HTR-8/SVneo (cell line): ENCODE measurements at places on chromosomes 7 and 10.

- no peak for DNase-seq
These were observed 38.0 kb downstream of the ZNRF2 start for GRCh38 chr7:30322271-30323005.

GRCh38 chr10:69285699-69286098 lies 7.4 kb downstream of the HK1 start:
- DNase-seq, result no peak

DNA sequence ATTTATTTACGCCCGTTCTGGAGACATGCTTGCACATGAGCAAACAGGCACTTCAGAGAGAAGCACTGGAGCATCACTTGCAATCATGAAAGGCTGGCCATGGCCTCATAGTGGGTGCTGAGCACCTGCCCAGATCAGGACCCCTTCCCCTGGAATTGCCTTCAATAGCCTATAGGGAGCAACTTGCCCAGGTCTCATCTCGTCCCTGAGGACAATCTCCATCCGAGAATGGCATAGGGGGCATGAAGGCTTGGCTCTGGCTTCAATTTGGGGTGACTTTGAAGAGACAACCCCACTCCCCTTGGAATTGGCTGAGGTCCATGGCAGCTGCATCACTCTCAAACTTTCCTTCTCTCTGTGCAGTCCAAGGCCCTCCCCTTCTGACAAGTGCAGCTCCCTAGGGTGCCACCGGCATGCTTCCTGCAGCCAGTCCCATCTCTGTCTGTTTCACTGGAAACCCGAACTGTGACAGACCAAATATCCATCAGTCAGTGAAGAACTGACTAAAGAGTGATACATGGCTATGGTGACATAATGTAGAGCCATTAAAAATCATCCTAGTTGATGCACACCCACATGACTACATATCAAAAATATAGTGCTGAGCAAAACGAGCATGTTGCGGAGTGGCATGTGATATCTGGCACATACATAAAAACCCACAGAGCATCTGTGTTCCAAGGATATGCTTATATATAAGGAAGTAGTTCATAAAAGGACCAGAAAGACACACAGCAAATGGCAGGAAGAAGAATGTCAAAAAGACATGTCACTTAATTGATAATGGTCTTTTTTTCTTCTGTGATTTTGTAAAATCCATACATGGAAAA lies 12.4 kb downstream of the GDF2 start:
- no peak for DNase-seq

- no peak for DNase-seq
These were observed 19.4 kb downstream of the MKLN1 start for GRCh38 chr7:131346885-131347592.

GRCh38 chr10:44827431-44828006 lies 83.6 kb upstream of the TMEM72 start:
- DNase-seq, result no peak

- no peak for DNase-seq
These were observed 31.7 kb downstream of the GALNTL5 start for GRCh38 chr7:151987748-151988529.

GRCh38 chr10:71970869-71971268 lies 6.7 kb downstream of the CHST3 start:
- no peak for DNase-seq

- DNase-seq, result no peak
These were observed 19.8 kb downstream of the NUB1 start for GRCh38 chr7:151361193-151361959.

DNA sequence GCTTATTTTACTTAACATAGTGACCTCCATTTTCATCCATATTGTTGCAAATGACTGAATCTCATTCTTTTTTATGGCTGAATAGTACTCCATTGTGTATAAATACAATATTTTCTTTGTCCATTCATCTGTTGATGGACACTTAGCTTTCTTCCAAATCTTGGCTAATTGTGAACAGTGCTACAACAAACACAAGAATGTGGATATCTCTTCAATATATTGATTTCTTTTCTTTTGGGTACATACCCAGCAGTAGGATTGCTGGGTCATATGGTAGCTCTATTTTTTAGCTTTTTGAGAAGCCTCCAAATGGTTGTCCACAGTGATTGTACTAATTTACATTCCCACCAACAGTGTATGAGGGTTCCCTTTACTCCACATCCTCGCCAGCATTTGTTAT lies 58.0 kb downstream of the CREB5 start:
- no peak for DNase-seq

DNA sequence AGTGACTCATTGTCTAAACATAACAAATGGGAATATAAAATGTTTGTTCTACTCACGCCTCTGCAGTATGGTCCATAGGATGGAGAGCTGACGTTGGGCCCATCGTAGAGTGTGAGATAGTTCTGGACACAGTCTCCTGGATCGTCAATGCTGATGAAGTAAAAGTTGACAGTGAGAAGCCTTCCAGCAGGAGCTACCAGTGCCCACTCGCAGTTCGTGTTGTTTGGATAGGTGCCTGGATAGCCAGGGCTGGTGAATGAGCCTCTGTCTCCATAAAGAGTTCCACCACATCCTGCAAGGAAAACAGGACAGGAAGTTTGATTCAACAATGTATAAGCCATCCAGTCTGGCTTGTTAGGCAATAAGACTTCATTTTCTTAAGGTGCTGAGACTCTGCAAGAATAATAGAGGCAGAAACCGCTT lies 79.6 kb downstream of the OR13A1 start:
- no peak for DNase-seq

DNA sequence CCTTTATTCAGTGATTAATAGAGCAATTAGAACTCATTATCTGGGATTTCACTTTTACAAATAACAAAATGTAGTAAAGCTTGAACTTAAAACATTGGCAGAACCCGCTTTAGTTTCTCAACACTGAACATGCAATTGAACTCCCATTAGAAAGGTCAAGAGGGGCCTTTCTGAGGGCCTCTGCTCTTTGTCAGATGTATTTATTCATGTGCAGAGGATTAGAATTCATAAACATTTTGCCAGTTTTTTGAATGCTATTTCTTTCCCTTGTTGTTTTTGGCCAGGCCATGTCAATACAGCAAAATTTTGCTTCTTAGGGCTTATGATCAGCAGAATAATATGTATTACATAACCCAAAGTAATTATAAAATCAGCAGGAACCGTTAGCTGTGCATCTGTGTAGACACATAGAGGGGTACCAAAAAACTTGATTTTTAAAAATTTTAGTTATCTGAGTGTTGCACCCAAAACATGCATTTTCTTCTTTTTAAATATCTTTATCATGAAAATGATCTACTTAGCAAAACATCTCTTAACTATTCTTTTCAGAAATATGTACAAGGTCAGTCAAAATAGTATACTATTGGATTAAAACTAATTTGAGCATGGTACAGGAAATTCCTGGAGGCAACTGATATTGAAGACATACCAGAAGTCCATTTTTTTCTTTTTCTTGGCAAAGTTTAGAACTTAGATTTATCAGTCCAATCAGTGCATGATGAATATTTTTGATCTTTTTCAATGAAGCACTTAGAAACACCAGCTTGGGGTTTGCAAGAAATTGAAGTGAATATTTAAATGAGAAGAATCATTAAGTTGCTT lies 177.5 kb downstream of the TWIST1 start:
- no peak for DNase-seq

DNA sequence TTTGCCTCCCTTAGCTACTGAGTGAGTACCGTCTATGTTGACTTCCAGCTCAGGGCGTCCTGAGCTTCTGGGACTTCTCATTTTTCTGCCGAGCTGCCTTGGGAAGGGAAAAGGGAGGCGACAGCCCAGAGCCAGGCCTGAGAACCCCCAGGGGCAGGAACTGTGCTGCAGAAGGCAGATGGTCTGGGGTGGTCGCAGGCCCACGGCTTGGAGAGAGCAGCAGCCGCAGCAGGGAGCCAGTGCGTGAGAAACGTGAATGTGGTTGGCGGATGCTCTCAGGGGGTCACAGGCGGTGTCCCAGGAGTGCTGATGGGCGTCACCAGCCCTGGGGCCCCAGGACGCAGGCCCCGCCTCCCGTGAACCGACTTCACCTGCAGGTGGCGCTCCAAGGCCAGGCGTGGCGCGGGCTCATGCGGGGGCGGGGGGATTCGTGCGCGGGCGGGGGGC lies 9.2 kb upstream of the PWWP2B start:
- DNase-seq, result peak; percentile 68

DNA sequence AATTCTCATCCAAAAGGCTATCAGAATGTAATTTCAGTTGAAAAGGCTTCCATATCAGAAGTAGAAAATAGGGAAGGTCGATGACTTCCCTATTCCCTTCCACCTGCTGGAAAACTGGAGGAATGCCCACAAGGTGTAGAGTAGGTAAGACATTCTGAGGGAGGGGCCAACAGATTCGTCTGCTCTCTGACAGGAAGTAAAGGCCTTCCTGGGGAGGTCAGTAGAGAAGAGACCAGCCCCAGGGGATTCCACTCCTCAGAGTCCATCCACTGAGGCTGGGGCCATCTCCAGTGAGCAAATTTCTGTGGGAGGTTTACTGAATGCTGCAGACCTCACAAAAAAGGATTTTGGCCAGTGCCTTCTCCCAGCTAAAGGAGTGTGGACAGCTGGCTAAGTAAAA lies 19.5 kb downstream of the NPSR1 start:
- no peak for DNase-seq
